AG09309 (cell line): ENCODE measurements at places on chromosomes 6 and 20.

DNA sequence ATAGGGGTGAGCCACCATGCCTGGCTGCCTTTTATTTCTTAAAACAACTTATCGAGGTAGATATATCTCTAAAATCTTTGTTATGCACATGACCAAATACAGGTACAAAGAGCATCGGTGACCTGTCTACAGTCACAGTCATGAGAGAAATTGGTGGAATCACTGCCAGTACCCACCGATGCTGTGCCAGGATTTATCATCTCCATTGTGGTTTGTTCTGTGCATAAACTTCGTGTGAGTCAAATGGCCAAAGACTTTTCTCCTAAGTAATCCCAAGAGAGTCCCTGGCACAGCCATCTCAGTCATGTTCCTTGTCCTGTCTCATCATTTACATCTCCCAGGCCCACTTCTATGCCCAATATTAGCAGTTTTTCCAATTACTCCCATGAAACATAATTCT is 9.0 kb downstream of the GSTA3 start:
- no peak for DNase-seq

DNA sequence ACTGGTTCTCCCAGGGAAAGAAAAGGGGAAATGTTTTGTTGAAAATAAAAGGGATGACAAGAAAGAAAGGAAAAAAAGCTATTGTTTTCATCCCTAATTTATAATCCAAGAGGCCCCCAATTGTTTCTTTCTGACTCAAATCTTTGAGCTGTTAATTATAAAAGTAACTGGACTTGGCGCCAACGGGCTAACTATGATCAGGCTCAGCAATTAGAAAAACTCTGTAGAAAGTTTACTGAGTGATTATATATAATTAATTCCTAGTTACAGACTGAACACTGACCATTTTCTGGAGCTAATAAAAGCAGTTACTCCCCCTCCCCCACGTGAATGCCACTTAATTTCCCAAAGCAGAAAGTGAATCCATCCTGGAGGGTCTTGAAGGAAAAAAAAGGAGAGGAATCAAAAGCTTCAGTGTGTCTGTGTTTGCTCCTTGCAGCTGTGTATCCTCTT is 3.2 kb downstream of the ZMYND8 start:
- no peak for DNase-seq

- DNase-seq: no peak
These were observed 8.5 kb upstream of the SPAG4 start for GRCh38 chr20:35607003-35607735.

GRCh38 chr6:37493661-37493995 is 6.1 kb downstream of the CCDC167 start:
- DNase-seq: no peak

DNA sequence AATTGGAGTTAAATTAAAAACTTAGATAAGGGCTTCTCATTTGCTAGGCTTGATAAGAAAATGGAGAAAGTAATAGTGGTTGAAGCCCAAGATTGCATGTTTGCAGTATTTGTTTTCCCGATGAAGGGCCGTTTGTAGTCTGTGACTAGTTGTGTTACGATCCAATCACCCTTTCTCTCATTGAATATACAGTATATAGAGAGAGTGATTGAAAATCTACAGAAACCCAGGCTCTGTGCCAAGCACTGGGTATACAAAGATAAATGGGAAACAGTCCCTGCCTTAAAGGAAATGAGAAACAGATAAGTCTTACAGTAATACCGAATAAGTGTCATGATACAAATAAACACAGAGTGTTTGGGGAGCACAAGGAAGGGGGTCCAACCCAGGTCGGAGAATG is 55.2 kb upstream of the CDKAL1 start:
- no peak for DNase-seq

GRCh38 chr20:37920270-37920669 is 17.3 kb downstream of the VSTM2L start:
- DNase-seq: no peak
